ENCODE measurements at places on chromosomes 12 and 14.

DNA sequence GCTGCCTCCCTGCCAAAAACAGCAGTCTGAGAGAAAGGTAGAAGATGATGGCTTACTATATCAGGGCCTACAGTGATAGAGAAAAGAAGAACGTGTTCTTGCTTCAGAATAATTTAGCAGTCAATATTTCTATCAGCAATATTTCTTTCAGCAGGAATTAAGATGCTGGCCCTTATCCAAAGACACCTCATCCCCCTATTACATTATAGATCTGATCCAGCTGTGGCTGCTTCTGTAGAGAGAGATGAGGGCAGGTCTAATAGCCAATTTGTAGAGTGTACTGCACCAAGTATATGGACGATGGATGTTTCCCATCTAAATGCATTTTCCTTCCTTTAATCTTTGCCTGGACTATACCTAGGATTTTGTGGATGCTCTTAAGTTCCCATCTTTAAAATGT, 451.7 kb downstream of the NPAS3 start:
- no peak for DNase-seq

DNA sequence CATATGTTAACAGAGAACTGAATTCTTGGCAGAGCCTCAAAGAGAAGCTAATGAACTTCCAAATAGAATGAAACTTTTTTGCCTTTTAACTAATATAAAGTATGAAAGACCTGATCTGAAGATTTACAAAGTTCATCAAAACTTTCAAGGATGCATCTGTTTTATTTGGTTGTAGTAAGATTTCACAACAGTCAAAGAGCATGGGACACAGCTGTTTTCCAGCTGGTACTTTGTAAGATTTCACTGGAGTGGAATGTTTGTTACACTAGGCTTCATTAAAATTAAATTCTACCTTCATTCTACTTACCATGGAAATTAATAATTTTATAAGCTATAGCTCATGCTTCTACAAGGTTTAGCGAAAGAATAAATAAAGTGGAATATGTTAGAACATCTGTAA, 351.2 kb downstream of the SLC6A15 start:
- no peak for DNase-seq

- DNase-seq = no peak
Measured at GRCh38 chr14:71492346-71492745, 439.9 kb upstream of the RGS6 start.

- no peak for DNase-seq
Measured at GRCh38 chr12:53232646-53233461, 845 bp upstream of the RARG start.

DNA sequence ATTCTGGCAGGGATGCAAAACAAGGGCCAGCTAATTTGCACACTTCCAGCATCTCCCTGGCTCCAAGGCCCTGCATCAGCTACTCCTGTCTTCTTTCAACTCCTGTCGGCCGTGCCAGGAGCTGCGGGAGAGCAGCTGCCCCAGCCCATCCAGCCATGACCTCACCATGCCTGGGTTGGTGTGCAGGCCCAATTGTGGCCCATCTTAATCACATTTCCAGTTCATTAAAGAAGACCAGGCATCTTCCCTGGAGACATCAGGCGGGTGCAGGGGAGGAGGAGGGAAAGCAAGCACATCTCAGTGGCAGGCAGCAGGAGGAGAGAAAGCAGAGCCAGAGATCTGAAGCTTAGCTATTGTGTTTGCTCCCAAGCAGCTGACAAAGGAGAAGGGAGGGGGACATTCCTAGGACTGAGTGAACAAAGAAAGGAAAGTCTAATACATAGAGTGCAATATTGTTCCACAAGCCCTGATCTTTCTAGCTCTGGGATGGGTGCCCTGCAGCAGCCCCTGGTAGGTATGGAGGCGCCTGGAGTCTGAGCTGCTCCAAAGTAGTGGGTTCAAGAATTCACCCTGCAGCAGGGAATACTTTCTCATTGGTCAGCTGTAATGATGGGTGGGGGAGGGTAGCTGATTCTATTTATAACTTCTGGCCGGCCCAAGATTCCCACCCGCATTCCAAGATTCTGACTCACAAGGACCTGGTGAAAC, 40.1 kb downstream of the VWF start:
- DNase-seq = no peak

- no peak for DNase-seq
Measured at GRCh38 chr12:100179252-100179651, 21.4 kb upstream of the ACTR6 start.

DNA sequence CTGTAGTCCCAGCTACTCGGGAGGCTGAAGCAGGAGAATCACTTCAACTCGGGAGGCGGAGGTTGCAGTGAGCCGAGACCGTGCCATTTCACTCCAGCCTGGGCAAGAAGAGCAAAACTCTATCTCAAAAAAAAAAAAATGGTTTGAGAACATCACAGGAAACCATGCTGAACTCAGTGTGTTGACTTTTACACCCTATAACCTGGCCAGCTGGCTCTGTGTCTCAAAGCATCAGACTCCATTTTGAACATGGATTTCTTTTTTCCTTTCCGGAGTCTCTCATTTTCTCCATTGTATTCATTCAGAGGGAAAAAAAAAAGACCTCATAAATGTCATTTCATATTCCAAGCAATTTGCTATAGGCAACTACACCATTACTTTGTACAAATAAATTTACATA, 63.2 kb upstream of the FOXN3 start:
- no peak for DNase-seq

DNA sequence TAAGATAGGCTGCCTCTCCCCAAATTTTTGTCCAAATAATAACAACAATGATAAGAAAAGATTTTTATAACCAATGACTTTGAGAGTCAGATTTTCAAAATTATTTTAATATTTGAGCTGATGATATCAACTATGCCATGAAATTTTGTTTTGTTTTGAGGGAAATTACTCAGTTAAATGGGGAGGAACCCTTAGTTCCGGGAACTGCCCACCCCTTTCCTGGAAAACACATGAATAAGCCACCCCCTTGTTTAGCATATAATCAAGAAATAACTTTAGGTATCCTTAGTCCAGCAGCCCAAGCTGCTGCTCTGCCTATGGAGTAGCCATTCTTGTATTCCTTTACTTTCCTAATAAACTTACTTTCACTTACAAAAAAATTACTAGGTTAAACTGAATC, 61.4 kb downstream of the HMGA2 start:
- DNase-seq = no peak

- DNase-seq = no peak
Measured at GRCh38 chr12:55024575-55024974, 4.8 kb downstream of the NEUROD4 start.

DNA sequence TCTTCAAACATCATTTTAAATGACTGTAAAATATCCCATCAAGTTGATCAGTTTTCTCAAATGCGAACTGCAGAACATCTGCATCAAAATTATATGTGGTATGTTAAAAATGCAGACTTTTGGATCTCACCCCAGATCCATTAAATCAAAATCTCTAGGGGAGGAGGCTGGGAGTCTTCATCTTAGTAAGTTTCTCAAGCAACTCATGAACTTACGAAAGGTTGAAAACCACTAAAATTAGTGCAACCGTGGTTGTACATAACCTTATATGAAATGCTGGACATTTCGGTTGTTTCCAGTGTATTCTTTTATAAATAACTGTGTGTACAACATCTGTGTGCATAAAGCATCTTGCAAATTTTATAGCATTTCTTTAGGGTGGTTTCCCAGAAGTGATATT, 39.2 kb downstream of the ZFP36L1 start:
- no peak for DNase-seq

DNA sequence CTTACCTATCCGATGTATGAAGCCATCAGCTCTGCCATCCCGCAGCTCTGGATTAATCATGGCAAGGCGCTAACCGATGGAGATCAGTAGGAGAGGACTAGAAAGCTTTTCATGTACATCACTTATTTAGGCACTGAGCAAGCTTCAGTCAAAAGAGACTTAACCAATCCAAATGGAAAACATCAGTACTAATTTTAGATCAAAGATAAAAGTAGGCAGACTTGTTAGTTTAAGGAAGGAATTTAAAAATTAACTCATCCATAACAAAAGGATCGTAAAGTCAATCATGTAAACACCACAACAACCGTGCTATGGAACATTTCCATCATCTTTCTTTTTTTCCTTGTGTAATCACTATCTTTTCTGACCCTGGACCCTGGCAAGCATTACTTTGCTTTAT, at the start of gene CLEC2A:
TSS of gene CLEC2A (minus strand) at position 101 of the 400 bp plus-strand sequence. CDS start at position 60, 41 bp downstream.
- no peak for DNase-seq

- DNase-seq = no peak
Measured at GRCh38 chr14:95623195-95623594, 63.0 kb upstream of the TCL1B start.

- no peak for DNase-seq
Measured at GRCh38 chr12:78037707-78038106, 207.0 kb downstream of the NAV3 start.

- no peak for DNase-seq
Measured at GRCh38 chr12:14776236-14776961, 26.9 kb downstream of the WBP11 start.

- no peak for DNase-seq
Measured at GRCh38 chr14:21093018-21093417, 5.4 kb downstream of the ZNF219 start.

DNA sequence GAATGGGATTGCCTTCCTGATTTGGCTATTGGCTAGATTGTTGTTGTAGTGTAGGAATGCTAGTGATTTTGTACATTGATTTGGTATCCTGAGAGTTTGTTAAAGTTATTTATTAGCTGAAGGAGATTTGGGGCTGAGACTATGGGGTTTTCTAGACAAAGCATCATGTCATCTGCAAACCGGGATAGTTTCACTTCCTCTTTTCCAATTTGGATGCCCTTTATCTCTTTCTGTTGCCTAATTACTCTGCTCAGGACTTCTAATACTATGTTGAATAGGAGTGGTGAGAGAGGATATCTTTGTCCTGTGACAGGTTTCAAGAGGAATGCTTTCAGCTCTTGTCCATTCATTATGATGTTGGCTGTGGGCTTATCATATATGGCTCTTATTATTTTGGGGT, 265.7 kb upstream of the MGAT4C start:
- no peak for DNase-seq

DNA sequence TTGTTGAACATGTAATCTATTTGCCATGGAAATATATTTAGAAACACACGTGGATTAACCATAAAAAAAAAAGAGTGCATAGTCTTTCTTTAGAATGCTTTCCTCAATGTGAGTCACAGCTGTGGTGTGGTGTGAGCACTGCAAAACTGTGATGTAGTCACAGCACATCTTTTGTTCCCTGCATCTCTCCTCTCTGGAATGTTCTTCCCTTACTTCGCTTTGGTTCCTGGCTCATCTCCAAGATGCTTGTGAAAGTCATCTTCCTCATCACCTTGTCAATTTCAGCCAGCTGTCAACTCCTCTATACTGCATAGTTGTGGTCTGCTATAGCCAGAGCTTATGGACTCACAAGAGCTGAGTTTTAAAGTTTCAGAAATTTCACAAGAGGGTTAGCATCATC, 60.2 kb downstream of the STAB2 start:
- DNase-seq = no peak

- DNase-seq = no peak
Measured at GRCh38 chr14:89476354-89476896, 59.4 kb upstream of the FOXN3 start.

- DNase-seq = no peak
Measured at GRCh38 chr14:100434033-100434601, 111.0 kb downstream of the SLC25A47 start.

DNA sequence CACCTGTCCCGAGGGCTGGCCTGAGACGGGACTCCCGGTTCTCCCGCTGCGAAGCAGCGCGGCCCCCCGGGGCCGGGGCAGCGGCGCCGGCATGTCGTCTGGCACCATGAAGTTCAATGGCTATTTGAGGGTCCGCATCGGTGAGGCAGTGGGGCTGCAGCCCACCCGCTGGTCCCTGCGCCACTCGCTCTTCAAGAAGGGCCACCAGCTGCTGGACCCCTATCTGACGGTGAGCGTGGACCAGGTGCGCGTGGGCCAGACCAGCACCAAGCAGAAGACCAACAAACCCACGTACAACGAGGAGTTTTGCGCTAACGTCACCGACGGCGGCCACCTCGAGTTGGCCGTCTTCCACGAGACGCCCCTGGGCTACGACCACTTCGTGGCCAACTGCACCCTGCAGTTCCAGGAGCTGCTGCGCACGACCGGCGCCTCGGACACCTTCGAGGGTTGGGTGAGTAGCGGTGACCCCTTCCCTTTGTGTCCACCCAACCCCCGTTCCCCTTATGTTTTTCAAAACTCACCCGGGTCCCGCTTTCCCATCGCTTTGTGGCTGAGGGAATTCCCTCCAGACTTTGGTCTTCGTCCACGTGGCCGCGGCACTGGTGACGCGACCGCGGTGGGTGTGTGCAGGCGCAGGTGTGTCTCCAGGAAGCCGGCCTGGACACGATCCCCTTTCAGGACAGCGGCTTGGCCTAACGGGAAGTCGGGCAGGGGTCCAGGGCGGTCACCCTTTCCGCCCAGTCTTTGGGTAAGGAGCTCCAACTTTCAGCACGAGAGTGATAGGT, 826 bp downstream of the PRKCH start:
- no peak for DNase-seq
